Large intestine (tissue), 12 donors: ENCODE measurements at places on chromosomes 2 and 18. TPM values are rescaled to one million over a fixed set of nuclear protein-coding genes. Genes with fewer than 3 reads are reported as not detected.

DNA sequence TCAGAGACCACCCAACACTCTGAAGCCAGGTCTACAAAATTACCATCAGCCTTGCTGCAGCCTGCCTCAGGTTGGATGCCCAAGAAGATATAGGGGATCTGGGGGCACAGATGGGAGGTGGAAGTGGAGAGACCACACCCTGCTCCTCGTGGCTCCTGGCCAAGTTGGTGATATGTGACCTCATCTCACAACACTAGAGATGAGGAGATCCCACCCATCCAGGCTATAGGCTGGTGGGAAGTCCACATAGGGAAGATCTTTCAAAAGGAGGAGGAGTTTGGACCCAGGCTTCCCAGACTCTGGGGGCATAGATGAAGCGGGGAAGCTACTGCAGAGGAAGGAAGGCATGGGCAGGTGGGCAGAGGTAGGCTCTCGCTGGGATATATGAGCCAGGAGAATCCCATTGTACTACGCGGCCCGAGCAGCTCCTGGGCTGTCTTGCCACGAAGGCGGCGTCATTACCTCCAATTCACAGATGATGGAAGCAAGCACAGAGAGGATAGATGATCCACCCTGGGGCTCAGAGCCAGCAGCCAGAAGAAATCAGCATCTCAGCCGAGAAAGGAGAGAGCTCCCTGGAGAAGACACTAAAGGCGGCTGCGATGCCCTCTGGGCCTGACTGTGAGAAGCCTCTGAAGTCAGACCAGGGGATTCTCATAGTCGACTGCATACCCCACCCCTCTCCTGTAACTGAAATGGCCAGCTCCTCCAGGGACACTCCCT lies 96.0 kb downstream of the RHOB start:
- no peaks in the 10 kb centered on the region for H3K36me3 ChIP-seq
- no peak for DNase-seq
- H3K4me1 ChIP-seq: peaks cover 15% of the 10 kb centered on the region

DNA sequence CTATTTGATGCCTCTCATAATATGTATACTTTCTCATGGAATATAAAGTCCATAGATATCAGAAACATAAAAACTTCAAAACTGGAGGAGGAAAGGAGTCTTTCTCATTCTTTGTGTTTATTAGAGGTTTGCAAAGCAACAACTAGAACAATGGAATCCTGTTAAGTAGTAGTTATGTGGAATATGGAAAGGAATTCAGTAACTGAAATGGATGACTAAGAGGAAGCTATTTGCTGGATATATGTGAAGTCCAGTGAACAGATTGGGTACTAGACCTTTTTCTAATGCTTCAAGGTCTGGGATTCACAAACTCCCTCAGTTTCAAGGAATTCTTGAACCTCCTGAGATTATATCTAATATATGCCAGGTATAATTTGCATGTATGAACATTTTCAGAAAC lies 353.6 kb upstream of the FANCL start:
- H3K27ac ChIP-seq: no peak overlapping the region
- no peaks in the 10 kb centered on the region for H3K36me3 ChIP-seq
- no peak for DNase-seq

- peaks cover 38% of the 10 kb centered on the region for H3K36me3 ChIP-seq
Measured at GRCh38 chr2:32182667-32183066, 17.0 kb downstream of the SLC30A6 start.

The CXXC1 gene
- 67.2 TPM for polyA plus RNA-seq

The DSG4 gene
- polyA plus RNA-seq: 0.04 TPM

DNA sequence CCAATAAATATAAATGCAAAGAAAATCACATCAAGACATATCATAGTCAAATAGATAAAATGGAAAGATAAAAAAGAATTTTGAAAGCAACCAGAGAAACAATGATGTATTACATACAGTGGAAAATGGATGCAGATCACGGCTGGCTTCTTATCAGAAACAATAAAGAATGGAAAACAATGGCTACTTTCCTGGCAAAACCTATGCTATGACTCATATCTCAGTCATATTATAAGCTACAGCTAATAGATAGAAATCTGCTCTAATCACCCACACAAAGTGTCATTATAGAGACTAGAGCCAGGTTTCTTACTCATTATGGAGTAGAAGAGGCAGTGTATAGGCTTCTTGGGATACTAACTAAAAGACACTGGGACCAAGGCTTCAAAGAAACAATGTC lies 93.5 kb upstream of the TACR1 start:
- H3K27ac ChIP-seq: no peak overlapping the region
- H3K36me3 ChIP-seq: no peaks in the 10 kb centered on the region
- H3K4me1 ChIP-seq: no peaks in the 10 kb centered on the region
- no peak overlapping the region for H3K4me3 ChIP-seq
- H3K27me3 ChIP-seq: no peaks in the 10 kb centered on the region

DNA sequence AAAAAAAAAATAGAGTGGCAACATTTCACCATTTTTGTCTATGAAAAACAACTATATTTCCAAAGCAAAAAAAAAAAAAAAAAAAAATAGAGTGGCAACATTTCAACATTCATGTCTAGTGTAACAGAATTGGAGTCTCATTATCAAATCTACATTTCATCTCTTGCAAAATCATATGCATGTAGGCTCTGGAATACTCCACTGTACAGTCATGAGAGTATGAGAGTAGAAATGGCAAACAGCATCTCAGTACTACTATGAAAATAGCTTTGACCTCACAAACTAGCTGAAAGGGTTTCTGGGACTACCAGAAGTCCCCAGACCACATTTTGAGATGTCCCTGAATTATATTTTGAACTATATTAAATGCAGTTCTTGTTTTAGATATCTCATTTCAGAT lies 82.8 kb downstream of the SMAD2 start:
- H3K4me1 ChIP-seq: no peaks in the 10 kb centered on the region
- no peak for DNase-seq
- no peak overlapping the region for H3K4me3 ChIP-seq
- peaks cover 30% of the 10 kb centered on the region for H3K36me3 ChIP-seq

GRCh38 chr2:96984300-96984699 lies 2.1 kb downstream of the FAM178B start:
- H3K4me1 ChIP-seq: no peaks in the 10 kb centered on the region
- no peak overlapping the region for H3K27ac ChIP-seq
- H3K4me3 ChIP-seq: no peak overlapping the region
- no peak for DNase-seq

- DNase-seq: no peak
- H3K27ac ChIP-seq: no peak overlapping the region
- H3K4me3 ChIP-seq: no peak overlapping the region
- no peaks in the 10 kb centered on the region for H3K4me1 ChIP-seq
- peaks cover 7% of the 10 kb centered on the region for H3K36me3 ChIP-seq
- no peaks in the 10 kb centered on the region for H3K27me3 ChIP-seq
Measured at GRCh38 chr2:3236300-3237045, 141.1 kb downstream of the EIPR1 start.

The DSG1 gene
- polyA plus RNA-seq: 0.19 TPM

The DYSF gene
- polyA plus RNA-seq: 6.3 TPM

The SPEG gene
- polyA plus RNA-seq: 35.1 TPM

DNA sequence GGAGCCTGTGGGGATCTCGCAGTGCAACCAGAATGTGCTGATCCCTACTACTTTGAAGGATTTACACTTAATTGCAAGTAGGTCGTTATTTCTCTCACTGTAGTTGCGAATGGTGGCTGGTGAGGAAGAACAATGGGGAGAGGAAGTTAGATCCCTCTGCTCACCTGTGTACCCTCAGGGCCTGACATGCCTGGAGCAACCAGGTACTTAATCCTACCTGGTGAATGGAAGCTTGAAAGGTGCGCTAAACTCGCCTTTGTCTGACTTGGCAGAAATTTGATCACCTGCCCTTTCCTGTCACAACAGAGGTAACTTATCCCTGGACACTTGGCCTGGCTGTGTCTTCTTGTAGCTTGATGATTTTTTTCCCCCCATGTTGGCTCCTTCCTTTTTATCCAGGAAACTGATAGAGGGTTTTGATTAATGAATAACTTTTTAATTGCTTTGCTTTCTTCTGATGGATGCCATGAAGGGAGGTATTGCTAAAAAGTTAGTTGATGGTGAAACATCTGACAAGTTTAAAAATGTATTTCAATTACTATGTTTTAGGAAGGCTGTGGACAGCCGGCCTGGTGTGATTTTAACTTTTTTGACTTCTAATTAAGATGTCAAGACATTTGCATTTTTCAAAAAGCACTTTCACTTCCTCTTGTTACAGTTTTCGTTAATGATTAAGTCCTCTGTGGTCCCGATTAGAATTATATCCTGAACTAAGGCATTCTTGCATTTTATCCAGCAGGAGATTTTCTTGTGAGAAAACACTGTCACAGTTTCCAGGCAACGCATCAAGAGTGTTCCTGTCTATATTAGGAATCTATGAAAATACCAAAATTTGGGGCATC lies 9.2 kb downstream of the SGPP2 start:
- H3K4me1 ChIP-seq: no peaks in the 10 kb centered on the region
- H3K4me3 ChIP-seq: no peak overlapping the region
- no peak overlapping the region for H3K27ac ChIP-seq
- no peak for DNase-seq
- no peaks in the 10 kb centered on the region for H3K27me3 ChIP-seq

The PSMA8 gene
- polyA plus RNA-seq: 0.04 TPM

GRCh38 chr2:205510345-205510744 lies 172.0 kb upstream of the NRP2 start:
- peak; percentile 4 for DNase-seq
- no peaks in the 10 kb centered on the region for H3K36me3 ChIP-seq
- no peaks in the 10 kb centered on the region for H3K27me3 ChIP-seq
- no peaks in the 10 kb centered on the region for H3K4me1 ChIP-seq
- H3K27ac ChIP-seq: no peak overlapping the region

The MAP3K19 gene
- polyA plus RNA-seq: 0.01 TPM

GRCh38 chr2:12277241-12278034 lies 439.3 kb upstream of the TRIB2 start:
- H3K4me1 ChIP-seq: no peaks in the 10 kb centered on the region
- no peaks in the 10 kb centered on the region for H3K36me3 ChIP-seq
- H3K4me3 ChIP-seq: no peak overlapping the region
- DNase-seq: no peak

DNA sequence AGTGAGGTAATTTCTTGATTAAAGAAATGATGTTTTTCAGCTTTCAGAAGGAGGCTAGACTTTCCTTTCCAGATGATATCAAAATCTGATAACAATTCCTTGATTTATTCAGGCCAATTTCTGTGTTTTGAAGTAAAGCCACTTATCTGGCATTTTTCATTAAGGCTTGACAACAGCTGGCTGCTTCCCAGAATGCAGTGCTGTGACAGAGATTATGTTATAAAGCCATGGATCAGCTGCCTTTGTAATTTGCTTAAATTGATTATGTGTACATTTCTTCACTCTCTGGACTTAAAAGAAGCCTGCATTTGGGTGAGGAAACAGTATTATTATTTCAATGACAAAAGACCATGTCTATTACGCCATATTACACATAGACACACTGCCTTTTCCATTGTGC lies 136.0 kb downstream of the PLCL1 start:
- no peak overlapping the region for H3K27ac ChIP-seq
- no peaks in the 10 kb centered on the region for H3K36me3 ChIP-seq
- H3K4me1 ChIP-seq: no peaks in the 10 kb centered on the region

DNA sequence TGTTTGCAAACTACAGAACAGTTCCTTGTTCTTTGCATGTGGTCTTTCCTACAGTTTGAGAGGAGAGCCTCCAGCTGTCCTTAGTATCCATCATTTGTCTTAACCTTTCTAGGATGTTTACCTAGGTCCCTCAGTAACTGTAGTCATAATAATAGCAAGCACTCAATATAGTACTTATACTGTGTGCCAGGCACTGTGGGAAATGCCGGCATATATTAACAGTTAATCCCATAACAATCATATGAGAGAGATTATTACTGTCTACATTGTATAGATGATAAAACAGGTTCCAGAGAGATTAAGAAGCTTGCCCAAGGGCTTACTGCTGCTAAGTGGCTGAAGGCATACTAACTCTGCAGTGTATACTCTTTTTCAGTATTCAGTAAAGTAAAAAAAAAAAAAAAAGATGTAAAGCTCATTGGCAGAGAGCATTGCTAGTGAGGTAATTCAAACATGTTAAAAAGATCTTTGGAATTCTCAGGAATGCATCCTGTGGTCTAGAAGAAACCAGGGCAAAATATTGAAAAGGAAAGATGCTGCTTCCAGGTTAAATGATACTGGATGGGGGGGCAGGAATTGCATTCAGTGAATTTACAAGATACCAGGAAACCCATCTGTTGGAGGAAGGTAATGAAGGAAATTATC lies 72.3 kb downstream of the SPTBN1 start:
- peaks cover 18% of the 10 kb centered on the region for H3K4me1 ChIP-seq
- H3K36me3 ChIP-seq: peaks cover 4% of the 10 kb centered on the region
- no peak overlapping the region for H3K27ac ChIP-seq
- no peak overlapping the region for H3K4me3 ChIP-seq
- DNase-seq: peak; percentile 22

DNA sequence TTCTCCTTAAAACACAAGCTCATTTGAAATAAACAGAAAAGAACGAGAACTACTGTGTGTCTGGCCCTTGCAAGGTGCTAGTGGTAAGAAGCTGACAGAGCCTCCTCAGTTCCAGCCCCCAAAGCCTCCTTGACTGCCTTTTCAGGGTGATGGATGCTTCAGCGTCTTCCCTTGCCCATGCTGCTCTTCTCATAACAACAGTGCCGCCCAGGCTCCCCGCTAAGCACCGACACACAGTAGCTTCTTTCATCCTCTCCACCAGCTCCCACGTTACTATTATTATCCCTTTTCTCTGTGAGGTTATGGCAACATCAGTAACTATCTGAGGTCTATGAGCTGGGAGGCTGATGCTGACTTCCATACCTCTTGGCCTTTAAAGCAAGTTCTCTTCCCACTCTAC lies 418.6 kb downstream of the TSN start:
- no peaks in the 10 kb centered on the region for H3K4me1 ChIP-seq
- no peak overlapping the region for H3K4me3 ChIP-seq
- H3K36me3 ChIP-seq: no peaks in the 10 kb centered on the region

GRCh38 chr18:25137197-25137472 lies 214.8 kb downstream of the ZNF521 start:
- H3K27ac ChIP-seq: no peak overlapping the region
- H3K36me3 ChIP-seq: no peaks in the 10 kb centered on the region
- H3K4me1 ChIP-seq: peaks cover 6% of the 10 kb centered on the region
- no peaks in the 10 kb centered on the region for H3K27me3 ChIP-seq

GRCh38 chr18:46329736-46330246 lies 225.6 kb downstream of the HAUS1 start:
- H3K27ac ChIP-seq: no peak overlapping the region
- no peaks in the 10 kb centered on the region for H3K36me3 ChIP-seq
- no peak overlapping the region for H3K4me3 ChIP-seq
- H3K4me1 ChIP-seq: peaks cover 3% of the 10 kb centered on the region
- no peak for DNase-seq

- peaks cover 13% of the 10 kb centered on the region for H3K4me1 ChIP-seq
- peak; percentile 46 for DNase-seq
- H3K27me3 ChIP-seq: peaks cover 71% of the 10 kb centered on the region
- H3K4me3 ChIP-seq: peak overlapping the region; percentile 40
Measured at GRCh38 chr2:136117391-136117841, 533 bp downstream of the CXCR4 start.

The EHD3 gene
- 3.9 TPM for polyA plus RNA-seq
